Frontal cortex (tissue), 4 donors: ENCODE measurements at places on chromosomes 7 and 10.

GRCh38 chr7:91233212-91233611 is 31.0 kb upstream of the FZD1 start:
- DNase-seq: peak; percentile 16

- DNase-seq: no peak
Observed at GRCh38 chr7:123242467-123243092, 42.8 kb upstream of the SLC13A1 start.

DNA sequence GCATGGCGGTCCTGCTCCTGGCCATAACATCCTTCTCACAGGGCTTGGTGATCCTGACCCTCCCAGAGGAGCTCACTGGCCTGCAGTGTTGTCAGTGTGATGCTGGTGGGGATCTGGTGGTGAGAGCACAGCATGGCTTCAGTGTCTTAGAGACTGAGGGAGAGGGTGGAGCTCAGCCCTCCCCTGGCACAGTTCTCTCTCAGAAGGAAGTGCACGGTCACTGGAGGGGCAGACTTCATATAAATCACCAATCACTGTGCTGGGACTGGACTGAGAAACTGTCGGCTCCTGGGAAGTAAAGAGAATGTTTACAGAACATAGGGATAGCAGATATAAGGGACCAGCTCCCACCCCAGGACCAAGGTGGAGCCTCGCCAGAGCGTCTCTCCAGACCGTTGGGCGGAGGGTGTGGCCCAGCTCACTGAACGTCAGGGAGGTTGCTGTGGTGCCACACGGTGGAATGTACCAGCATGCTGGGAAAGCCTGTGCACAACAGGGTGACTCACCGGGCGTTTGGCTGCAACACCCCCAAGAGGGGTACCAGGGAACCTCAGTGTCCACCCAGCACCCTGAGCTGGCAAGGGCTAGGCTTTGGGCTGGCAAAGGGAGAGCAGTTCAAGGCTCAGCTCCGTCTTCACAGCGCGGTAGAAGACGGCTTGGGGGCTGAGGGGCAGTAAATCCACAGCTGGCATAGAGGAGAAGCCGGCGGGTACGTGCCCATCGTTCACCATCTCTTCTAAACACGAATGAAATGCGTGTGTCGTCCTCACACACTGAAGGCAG is 8.8 kb upstream of the GET4 start:
- DNase-seq: no peak

GRCh38 chr10:89475125-89475524 is 60.3 kb downstream of the SLC16A12 start:
- no peak for DNase-seq

DNA sequence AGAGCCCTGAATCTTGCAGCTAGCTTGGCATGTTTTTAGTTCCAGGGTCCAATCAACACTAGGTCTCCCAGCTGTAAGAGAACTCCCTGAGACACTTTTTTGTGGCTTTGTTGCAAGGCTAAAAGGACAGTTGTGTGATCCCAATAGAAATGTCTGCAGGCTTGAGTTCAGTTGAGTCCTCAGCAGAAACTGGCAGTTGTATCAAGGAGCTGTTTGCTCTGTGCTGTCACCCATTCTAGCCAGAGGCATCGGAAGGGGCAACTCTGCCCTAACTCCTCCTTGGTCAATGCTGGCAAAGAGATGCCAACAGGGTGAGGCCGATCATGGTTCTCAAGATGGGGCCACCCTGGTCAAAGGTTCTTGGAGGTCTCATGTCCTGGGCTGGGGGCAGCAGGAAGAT is 224.1 kb downstream of the BUB3 start:
- no peak for DNase-seq

DNA sequence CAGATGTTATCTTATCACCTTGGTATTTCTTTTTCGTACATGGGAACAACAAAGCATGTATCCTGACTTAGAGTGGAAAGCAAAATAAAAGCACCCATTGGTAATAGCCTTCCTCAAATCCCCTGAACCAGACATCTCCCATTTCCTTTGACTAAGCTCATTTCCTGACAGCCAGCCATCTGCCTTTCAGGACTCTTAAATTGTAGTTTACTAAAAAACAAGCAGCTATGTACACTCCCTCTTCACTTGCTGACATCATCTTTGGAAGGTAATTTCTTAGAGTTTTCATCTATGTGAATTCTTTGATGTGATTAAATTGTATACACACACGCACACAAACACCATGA is 40.7 kb downstream of the ARL4A start:
- no peak for DNase-seq

GRCh38 chr10:132906106-132906505 is 36.3 kb downstream of the CFAP46 start:
- DNase-seq: no peak

- no peak for DNase-seq
Observed at GRCh38 chr10:126065751-126066377, 169.5 kb downstream of the FANK1 start.

GRCh38 chr7:148912758-148913541 is 28.9 kb upstream of the EZH2 start:
- no peak for DNase-seq

GRCh38 chr7:2278026-2278425 is 36.0 kb downstream of the NUDT1 start:
- no peak for DNase-seq

- DNase-seq: no peak
Observed at GRCh38 chr10:20115894-20116293, 299.7 kb downstream of the PLXDC2 start.

DNA sequence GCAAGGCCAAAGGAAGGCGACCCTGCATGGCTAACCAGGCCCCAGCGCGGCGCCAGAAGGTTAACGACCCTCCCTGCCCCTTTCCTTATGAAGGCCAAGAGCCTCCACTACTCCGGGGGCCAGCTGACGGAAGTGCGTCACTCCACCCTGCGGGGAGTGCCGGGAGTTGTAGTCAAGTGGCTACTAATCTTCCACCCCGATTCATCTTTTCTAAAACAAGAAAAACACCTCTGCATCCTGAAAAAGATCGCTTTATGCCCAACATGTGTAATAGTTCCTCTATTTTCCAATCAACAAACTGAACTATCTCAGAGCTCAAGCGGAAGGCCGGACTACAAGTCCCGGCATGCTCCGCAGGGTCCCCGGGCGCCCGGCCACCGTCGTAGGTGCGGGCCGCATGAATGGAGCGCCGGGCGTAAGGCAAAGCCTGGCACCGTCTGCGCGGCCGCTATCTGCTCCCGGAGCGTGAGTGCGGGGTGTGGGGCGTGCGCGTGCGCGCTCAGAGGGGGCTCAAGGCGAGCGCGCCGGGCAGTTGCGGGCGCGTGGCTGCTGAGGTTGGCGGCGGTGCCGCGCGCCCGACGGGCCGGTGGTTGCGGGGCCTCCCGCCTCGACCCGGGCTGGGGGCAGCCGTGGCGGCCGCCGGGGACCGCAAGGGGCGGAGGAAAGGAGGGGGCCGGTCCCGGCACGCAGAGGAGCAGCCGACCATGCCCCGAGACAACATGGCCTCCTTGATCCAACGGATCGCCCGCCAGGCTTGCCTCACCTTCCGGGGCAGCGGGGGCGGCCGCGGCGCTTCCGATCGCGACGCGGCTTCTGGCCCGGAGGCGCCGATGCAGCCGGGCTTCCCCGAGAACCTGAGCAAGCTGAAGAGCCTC is at the start of gene ADO:
Gene ADO (plus strand): TSS at position 365 of the 875 bp plus-strand sequence. CDS start 340 bp downstream, at position 705.
- DNase-seq: peak; percentile 93

DNA sequence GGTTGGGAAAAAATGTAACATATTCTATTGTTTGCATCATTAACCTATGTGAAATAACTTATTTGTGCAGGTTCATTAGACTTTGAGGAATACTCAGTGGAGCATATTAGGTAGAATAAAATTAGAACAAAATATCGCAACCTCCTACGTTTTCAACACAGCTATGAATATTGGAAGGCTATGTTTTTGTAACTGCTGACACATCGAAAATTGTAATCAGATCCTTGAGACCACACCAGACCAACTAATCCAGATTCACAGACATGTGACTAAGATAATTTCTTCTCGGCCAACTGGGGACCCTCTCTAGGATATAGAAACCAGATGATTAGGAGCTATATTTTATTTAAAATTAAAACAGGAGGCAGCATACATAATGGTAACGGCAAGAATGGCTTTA is 77.5 kb upstream of the VWC2 start:
- DNase-seq: no peak

DNA sequence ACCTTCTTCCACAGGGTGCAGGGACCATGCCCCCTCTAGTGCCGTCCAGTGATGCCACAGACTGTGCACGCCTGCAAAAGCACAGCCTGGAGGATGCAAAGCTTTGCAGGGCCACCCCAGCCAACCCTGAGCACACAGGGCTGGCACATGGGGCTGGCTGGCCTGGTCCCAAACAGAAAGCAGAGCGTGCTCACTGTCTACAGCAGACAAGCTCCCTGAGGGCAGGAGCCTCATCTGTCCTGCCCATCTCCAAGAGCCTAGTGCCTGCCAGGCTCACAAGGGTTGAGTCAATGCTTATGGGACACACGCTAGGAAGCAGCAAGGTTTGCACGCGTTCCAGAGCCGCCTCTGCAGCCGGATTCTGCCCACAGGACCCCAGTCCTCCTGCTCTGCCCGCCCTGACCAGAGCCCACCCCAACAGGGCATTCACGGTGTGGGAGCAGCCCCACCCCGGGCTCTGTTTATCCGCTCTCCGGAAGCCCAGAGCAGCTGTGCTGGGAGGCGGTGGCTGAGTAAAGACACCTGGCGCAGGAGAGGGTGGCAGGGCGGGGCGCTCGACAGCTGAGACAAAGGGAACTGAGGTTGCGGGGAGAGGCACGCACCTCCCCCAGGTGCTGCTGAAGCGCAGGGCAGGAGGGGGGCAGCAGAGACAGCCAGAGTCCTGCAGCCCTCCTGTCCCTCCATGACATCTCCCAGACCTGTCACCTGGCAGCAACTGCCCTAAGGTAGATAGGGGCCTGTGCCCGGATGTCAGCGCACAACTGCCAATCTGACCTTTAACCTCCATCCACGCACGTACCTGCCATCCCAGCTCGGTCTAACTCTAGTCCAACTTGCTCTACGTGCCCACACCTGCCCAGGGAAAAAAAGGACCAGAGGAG is 4.3 kb downstream of the KCNH2 start:
- DNase-seq: no peak

GRCh38 chr7:27297356-27297755 is 54.8 kb downstream of the EVX1 start:
- DNase-seq: no peak

- no peak for DNase-seq
Observed at GRCh38 chr10:118730756-118731456, 23.9 kb downstream of the CACUL1 start.

- DNase-seq: no peak
Observed at GRCh38 chr10:598415-599170, 90.9 kb downstream of the DIP2C start.

GRCh38 chr7:153829525-153829924 is 222.7 kb upstream of the DPP6 start:
- no peak for DNase-seq

GRCh38 chr10:12974078-12974477 is 27.4 kb downstream of the CCDC3 start:
- DNase-seq: no peak

GRCh38 chr7:49852619-49853462 is 79.4 kb downstream of the VWC2 start:
- peak; percentile 24 for DNase-seq

- no peak for DNase-seq
Observed at GRCh38 chr10:78464856-78465267, 431.2 kb downstream of the RPS24 start.

GRCh38 chr7:18855796-18856195 is 261.6 kb downstream of the TWIST1 start:
- DNase-seq: no peak

DNA sequence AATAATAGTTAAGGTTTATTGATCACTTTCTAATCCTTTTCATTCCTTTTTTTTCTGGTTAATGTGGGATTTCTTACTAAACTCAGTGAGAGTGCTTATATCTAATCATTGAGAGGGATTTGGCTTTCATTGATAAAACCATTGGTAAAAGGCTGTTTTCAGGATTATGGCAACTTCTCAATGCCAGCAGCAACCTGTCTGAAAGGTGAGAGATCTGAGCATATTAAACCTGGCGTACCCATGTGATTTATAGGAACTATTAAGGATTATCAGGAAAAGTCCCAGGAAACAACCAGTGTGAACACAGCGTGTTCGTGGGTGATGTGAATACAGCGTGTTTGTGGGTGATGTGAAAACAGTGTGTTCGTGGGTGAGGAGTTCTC is 65.9 kb downstream of the PDIA4 start:
- no peak for DNase-seq

- no peak for DNase-seq
Observed at GRCh38 chr7:65457705-65458104, 84.0 kb downstream of the ZNF92 start.

GRCh38 chr7:47724335-47724982 is 142.5 kb upstream of the TNS3 start:
- no peak for DNase-seq

- no peak for DNase-seq
Observed at GRCh38 chr7:7761974-7762779, 43.8 kb upstream of the RPA3 start.

DNA sequence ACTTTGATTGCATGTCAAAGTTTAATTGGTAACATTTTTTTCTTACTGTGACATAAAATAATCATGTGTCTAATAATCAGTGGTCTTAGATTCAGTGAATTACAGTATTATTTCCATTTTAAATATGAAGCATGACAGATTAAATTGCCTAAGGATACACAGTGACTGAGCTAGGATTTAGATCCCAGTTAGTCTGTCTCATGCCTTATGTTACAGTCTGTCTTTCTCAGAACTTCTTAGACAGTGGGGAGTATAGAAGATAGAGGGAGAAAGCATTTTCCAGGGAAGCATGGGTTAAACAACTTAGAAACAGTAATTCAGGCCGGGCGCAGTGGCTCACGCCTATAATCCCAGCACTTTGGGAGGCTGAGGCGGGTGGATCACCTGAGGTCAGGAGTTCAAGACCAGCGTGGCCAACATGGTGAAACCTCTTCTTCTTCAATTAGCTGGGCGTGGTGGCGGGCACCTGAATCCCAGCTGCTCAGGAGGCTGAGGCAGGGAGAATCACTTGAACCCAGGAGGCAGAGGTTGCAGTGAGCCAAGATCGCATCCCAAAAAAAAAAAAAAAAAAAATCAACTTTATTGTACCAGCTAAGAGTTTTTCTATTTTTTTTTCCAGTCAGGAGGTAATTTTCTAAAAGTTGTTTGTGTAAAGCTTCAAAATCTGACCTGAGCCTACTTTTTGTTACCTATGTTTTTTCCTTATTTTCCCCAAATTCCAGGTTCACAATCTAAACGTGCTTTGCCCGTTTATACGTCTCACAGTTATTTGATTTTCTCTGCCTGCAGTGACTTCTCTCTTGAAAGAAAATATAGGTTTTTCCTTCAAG is 3.3 kb downstream of the CASD1 start:
- DNase-seq: no peak

GRCh38 chr7:133910761-133911160 is 216.4 kb upstream of the LRGUK start:
- DNase-seq: no peak

DNA sequence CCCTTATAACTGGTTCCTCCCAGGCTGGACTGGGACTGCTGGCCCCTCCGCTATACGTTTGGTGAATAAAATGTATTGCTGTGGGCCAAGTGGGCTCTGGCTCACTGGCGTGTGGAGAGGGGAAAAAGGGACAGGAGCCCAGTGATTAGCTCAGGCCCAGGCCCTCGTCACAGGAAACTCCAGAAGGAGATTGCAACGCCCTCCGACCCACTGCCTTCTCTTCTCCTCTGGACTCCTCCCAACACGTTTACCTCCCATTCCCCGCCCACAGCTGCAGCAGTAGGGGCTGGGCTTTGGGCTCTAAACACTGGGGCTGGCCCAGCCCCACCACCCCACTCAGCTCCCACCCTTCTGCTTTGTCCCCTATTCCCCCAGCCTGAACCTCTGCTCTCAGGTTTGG is 173.9 kb downstream of the NEURL1 start:
- DNase-seq: no peak

- no peak for DNase-seq
Observed at GRCh38 chr7:15128716-15129115, 226.2 kb upstream of the DGKB start.

GRCh38 chr7:48899932-48900331 is 24.4 kb upstream of the CDC14C start:
- DNase-seq: no peak
